ENCODE measurements at places on chromosomes 3 and 15. TPM values are rescaled to one million over a fixed set of nuclear protein-coding genes. Genes with fewer than 3 reads are reported as not detected.

The SLC30A4 gene
- 16.1 TPM for total RNA-seq

The PRTG gene
- total RNA-seq = 0.49 TPM

The CSK gene
- total RNA-seq = 26.4 TPM

The PP2D1 gene
- not detected for total RNA-seq

The CA12 gene
- 72.9 TPM for total RNA-seq

The ZFYVE19 gene
- total RNA-seq = 16.2 TPM

The GOLGA8S gene
- total RNA-seq = not detected
